ELF-1 (cell line): ENCODE measurements at places on chromosomes 1 and 21.
A peak's percentile ranks its signal among the peaks of the same experiment; 100 is the strongest.

GRCh38 chr1:5744911-5745799 is 247.1 kb downstream of the NPHP4 start:
- DNase-seq: no peak

DNA sequence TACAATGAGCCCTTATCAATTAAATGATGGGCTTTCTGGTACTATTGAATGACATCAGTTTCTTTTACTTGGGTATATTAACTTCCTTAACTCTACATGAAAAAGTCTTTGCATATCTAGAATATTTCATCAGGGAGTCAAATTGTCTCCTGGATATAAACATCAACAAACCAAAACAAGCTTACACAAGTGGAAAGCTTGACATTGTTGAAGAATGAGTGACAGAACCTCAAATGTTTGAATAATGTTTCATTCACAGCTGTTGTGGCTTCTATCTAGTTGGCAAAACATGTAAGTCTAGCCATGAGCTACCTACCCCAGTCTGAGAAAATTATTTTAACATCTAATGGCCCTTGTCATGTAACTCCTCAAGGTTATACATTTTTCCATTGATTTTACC is 604.8 kb upstream of the ADAMTS5 start:
- no peak for DNase-seq

- peak; percentile 76 for DNase-seq
Measured at GRCh38 chr1:6447818-6448748, 17.9 kb downstream of the TNFRSF25 start.

DNA sequence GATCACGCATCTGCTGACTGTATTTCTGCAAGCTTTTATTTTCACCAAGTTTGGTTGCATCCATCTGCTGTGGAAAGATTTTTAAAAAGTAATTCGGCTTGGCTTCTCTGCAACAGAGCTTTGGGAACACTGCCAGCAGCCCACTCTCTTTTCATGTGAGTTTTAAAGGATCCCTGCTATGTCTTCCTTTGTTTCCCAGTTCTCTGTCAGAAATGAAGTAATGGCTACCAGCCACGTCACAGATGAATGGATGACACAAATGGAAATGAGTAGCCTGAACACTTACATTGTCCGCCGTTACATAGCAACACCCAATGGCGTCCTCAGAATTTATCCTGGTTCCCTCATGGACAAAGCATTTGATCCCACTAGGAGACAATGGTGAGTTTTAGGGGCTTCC is 80.6 kb upstream of the RAVER2 start:
- no peak for DNase-seq

- peak; percentile 25 for DNase-seq
Measured at GRCh38 chr1:229325853-229326487, 16.9 kb downstream of the CCSAP start.

DNA sequence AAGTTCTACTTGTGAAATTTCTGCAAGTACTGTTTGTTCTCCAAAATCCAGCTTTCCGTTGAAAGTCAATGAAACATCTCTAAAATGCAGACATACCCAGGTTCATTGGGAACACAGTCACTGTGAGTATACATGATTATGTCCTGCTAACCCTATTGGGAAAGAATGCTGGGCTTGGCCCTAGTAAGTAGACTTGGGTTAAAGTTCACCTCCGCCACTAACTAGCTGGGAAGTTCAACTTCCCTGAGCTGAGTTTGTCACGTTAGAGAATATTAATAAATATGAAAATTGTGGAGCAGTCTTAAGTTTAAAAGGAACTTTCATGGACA is 10.5 kb upstream of the PGD start:
- no peak for DNase-seq

GRCh38 chr1:91511386-91511785 is 10.7 kb downstream of the CDC7 start:
- no peak for DNase-seq

- DNase-seq: peak; percentile 5
Measured at GRCh38 chr1:197440715-197441114, 172.7 kb downstream of the CRB1 start.

DNA sequence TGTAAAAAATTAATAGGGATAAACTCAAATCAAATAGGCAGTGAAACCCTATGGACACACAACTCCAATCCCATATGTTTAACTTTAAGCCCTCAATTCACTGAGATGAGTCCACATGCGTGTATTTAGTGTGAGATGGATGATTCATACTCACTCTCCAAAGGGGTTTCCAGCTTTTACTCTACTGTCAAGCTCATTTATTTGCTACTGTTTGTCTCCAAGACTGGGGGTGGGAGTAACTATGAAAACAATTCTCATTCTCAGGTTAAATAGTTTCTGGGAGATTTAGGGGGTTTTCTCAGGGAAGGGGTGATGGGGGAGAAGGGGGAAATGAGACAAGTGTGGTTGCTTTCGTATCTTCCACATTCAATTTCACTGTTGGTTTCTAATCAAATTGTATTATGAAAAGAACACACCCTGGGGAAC is 2.7 kb downstream of the RAB29 start:
- no peak for DNase-seq

- DNase-seq: no peak
Measured at GRCh38 chr1:6358757-6359201, 34.8 kb downstream of the ACOT7 start.

DNA sequence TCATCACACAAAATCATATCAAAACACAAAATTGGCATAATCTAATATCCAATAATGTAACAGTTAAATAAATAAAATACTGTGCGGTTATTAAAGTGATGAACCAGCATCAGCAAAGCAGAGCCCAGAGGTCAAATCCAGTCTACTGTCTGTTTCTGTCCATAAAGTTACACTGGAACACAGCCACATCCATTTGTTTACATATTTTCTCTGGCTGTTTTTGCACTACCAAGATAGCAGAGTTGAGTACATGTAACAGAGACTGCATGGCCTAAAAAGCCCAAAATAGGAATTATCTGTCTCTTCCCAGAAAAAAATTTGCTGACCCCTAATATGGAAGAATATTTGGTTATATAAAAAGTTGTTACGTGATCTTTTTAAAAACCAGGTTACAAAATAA is 242.2 kb upstream of the DMRTA2 start:
- DNase-seq: no peak
